Mesothelial cell of epicardium (in vitro differentiated cells): ENCODE measurements at places on chromosomes 11 and 22.

- DNase-seq, result no peak
These were observed 75.9 kb downstream of the CADM1 start for GRCh38 chr11:115428306-115428705.

DNA sequence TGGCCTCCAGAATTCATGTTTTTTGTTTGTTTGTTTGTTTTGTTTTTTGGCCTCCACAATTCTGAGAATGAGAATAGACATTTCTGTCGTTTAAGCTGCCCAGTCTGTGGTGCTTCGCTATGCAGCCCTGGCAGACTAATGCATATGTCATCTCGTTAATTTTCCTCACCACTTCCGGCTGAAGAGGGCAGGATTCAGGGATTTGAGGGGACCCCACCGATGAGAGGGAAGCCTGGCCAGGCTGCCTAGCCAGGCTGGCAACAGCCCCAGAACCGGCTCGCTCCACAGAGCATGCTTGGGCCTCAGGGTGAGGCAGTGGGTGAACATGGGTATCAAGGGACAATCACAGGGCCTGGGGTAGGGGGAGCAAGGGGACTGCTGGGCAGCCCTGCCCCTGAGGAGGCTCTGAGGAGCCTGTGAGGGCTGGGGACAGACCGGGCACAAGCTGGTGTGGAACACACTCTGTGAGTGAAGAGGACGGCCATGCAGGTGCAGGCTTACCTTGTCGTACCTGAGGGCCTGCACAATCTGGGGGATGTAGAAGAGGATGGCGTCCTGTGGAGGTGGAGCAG, 47.8 kb upstream of the SERPIND1 start:
- no peak for DNase-seq

DNA sequence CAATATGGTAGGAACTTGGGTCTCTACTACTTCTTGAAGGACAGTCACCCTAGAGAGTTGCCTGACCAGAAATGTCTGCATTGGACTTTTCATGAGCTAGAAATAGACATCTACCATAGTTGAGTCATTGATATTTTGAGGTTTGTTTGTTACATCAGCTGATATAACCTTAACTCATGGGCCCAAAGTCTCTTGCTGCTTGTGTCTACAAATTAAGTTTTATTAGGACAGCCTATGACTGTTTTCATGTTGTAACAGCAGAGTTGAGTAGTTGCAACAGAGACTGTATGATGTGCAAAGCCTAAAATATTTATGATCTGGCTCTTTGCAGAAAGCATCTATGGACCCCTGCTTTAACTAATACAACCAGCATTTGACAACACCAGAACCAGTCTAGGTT, 155.3 kb downstream of the MIAT start:
- no peak for DNase-seq

GRCh38 chr11:11177156-11177808, 175.8 kb downstream of the CSNK2A3 start:
- DNase-seq, result no peak

DNA sequence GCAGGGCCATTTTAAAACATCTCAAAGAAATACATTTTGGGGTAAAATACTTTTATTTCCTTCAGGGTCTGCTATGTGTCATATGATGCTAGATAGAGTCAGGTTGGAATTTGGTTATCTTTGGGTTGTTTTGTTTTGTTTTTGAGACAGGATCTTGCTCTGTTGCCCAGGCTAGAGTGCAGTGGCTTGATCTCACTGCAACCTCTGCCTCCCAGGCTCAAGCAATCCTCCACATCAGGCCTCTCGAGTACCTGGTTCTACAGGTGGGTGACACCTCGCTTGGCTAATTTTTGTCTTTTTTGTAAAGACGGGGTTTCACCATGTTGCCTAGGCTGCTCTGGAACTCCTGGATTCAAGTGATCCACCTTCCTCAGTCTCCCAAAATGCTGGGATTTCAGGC, 17.3 kb downstream of the DENND5A start:
- no peak for DNase-seq

DNA sequence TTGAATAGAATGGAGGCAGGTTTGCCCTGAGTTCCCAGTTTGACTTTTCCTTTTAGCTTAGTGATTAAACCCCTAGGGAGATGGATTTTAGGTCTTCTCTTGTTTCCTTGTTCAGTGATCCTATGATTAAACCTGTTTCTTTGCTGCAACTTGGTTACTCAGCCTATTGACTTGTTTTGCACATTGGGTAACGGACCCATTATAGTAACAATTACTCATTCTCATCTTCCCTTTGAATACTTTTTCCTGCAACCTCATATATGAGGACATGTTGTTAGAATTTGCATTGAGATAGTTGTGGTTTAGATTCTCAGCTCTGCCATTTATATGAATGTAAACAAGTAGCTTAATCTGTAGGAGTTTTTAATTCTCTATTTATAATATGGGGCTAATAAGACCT, 489.2 kb upstream of the CNTN5 start:
- DNase-seq, result no peak

- DNase-seq, result no peak
These were observed 26.3 kb downstream of the KCNJ1 start for GRCh38 chr11:128840783-128841182.

DNA sequence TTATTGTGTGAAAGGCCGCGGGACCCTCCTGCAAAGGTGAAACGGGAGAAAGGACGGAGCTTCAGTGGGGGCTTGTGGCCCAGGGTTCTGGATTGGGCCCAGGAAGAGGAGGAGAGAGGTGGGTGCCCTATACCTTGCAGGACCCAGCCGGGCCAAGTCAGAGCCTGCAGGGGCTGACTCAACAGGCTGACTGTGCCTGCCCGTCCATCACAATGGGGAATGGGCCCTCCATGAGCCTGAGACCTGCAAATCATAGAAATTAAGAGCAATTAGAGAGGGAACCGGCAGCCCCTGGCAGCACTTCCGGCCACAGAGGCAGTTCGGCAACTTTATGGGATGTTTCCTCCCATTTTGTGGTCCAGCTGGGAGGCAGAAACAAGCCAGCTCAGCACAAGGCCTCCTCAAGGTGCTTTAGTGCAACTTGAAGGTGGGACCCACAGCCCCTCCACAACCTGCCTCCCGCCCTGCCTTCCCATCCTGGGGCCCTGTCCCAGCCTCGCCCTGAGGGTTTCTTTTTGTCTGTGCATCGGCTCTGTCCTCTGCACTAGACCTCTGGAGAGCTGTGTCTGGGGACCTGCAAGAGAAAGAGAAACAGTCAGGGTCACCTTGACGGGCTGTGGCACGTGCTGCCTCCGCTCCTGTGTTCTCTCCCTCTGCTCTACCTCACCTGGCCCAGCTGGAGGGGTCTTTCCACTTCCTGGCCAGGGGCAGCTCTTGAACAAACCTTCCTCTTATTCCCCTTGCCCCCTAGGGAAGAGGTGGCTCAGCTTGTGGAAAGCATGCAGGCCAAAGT, 19.1 kb upstream of the NECTIN1 start:
- DNase-seq, result no peak

GRCh38 chr11:70736937-70737640, 338.8 kb downstream of the CTTN start:
- DNase-seq, result no peak

DNA sequence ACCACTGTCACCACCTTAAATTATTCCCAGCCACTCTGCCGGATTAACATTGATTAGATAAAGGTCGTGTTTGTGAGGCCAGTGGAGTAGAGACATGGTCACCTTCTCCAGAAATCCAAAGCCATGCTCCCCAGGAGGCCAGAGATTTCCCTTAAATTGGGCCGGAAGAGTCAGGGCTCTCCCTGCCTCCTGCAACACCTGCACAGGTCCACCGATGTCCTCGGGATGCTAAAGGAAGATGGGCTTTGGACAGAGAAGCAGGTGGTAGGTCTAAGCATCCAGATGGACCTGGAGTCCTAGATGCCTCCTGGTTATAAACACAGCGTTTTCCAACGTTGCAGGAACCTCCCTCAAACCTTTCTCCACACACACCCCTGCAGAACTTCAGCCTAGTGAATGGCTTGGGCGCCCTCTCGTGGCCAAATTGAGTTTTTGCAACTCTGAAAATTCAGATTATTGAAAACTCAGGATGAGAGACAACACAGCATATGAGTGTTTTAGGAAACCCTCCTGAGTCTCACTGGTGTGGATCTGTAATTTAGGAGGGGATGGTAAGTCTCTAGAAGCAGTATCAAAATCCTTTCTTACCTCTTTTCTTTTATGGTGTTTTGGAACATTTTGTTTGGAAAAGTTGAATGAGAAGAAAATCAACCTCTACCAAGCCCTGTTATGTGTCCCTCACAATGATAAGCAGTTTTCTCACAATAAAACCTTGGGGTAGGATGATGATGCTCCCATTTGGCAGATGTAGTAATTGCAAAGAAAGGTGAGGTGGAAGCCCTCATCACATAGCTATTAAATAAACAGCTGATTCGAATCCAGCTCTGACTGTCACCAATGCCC, 109.6 kb downstream of the RRAS2 start:
- DNase-seq, result peak; percentile 46

DNA sequence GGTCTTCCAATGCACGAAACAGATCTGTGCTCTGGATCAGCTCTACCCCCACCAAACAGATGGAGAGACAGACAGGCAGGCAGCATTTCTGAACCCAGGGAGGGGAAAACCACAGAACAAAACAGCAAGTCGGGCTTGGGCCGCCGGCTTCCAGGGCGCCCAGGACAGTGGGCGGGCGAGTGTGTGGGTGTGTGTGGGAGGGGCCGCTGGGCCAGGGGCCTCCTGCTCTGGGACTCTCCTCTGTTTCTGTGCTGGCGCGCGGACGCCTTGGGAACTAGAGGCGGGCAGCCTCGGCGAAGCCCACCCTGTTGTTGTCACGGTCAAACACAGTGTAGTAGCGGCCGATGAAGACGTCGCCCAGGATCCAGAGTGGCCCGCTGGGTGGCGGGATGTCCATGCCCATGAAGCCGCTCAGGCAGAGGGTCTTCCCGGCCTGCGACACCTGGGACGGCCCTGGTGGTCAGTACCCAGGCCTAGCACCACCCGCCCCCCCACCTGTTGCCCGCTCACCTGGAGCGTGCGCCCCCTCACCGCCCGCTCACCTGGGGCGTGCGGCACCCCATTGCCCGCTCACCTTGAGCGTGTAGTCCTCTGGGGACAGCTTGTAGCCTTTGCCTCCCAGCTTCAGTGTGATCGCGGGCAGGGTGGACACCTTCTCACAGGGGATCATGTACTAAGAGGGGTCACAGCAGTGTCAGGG, 3.0 kb upstream of the IFITM10 start:
- DNase-seq, result no peak

- no peak for DNase-seq
These were observed 251 bp upstream of the UQCC3 start for GRCh38 chr11:62671236-62671607.

DNA sequence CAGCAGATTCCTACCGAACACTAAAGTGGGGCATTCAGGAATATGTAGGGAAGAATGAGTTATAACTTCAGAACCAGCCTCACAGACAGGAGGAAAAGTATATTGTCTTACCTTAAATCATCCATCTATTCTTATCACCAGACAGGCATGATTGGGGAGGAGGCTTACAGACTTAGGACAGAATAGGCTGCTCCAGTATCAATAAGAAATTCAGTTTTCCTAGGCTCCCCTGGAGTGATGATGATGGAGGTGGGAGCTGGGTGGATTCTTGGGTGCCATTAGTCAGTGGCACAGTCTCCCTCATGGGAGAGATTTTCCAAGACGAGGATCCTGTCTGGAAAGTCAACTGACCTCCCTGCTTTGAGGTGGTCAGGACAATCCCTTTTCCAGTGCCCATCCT, 225.0 kb downstream of the AASDHPPT start:
- no peak for DNase-seq
